ENCODE measurements at places on chromosomes 3 and 15.

DNA sequence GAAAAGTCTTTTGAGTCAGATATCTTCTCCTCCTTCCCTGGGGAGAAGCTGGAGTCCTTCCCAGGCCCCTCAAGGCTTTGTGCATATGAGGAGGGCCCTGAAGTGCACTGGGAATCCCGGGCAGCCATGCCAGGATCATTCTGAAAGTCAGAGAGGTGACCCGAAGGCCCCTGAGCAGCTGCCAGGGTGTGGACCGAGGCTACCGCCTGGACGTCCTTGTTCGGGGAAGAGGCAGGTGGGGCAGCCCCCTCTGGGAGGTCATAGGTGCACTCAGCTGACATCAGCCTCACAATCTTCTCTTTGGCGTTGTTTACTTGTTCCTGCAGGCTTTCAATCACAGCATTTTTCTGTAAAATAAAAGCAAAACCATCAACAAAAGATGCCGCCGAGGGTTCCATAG lies 73.8 kb upstream of the GSK3B start:
- DNase-seq, result no peak

- no peak for DNase-seq
Measured at GRCh38 chr15:58987036-58987435, 427 bp upstream of the RNF111 start.

GRCh38 chr15:69820819-69821218 lies 276.9 kb downstream of the TLE3 start:
- DNase-seq, result no peak

DNA sequence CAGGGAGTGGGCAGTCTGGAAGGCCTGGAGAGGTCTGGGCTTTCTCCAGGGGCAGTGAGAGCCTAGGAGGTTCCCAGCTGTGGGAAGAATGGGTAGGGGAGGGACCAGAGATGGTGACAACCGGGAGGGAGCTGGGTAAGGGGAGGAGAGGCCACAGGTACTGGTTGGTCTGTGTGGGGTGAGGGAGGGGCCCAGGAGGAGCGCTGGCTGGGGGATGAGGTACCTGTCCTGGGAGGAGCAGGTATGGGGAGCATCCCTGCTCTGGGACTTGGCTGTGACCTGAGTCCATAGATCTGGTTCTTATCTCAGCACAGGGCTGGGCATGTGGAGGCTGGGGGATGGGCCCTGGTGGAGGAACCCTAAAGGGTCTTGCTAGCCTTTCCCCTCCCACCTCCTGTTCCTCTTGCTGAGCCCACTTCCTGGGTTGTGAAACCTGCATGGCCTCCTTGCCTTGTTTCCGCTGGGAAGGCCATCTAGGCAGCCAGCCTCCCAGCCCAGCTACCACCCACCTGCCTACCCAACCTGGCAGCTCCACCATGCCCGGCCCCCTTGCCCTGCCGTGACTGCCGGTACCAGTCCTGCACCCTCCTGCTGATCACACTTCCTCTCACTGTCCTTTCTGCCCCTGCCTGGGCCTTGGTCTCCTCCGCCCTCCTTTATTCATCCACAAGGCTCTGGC lies 11.0 kb downstream of the PRKCD start:
- no peak for DNase-seq
